ENCODE measurements at places on chromosomes 16 and 17.

GRCh38 chr16:11586378-11586855 lies 302 bp downstream of the LITAF start:
- DNase-seq = no peak

- no peak for DNase-seq
These were observed 219.0 kb downstream of the FTO start for GRCh38 chr16:53922807-53923571.

- no peak for DNase-seq
These were observed 13.4 kb downstream of the ITGAL start for GRCh38 chr16:30485818-30486436.

DNA sequence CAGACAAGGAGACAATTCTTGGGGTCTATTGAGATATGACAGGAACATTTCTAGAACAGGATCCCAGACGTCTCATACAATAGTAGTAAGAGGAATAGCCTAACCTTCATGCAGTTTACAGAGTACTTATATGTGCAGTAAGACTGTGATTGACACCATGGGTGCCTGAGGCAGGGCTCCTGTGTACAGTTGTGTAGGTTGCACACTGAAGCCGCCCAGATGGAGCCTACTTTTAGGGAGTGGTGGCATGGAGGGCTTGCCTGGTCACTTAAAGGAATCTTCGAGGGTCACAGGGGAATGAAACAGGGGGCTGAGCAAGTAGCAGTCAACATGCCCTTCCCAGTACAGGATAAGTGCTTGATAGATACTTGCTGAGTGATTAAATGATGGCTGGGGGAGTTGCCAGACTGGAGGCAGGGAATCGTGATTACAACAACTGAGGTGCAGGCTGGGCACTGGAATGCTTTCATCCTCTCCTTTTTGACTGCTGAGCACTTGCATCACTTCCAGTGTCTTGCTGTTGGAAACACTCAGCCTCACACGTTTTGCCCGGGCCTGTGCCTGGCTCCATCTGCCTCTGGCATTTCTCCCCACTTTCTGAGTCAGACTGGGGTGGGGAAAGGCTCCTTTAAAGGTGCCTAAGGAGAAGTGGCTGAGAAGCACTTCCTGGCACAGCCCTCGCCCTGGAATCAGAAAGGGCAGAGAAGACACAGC lies 71.0 kb downstream of the COPRS start:
- no peak for DNase-seq

DNA sequence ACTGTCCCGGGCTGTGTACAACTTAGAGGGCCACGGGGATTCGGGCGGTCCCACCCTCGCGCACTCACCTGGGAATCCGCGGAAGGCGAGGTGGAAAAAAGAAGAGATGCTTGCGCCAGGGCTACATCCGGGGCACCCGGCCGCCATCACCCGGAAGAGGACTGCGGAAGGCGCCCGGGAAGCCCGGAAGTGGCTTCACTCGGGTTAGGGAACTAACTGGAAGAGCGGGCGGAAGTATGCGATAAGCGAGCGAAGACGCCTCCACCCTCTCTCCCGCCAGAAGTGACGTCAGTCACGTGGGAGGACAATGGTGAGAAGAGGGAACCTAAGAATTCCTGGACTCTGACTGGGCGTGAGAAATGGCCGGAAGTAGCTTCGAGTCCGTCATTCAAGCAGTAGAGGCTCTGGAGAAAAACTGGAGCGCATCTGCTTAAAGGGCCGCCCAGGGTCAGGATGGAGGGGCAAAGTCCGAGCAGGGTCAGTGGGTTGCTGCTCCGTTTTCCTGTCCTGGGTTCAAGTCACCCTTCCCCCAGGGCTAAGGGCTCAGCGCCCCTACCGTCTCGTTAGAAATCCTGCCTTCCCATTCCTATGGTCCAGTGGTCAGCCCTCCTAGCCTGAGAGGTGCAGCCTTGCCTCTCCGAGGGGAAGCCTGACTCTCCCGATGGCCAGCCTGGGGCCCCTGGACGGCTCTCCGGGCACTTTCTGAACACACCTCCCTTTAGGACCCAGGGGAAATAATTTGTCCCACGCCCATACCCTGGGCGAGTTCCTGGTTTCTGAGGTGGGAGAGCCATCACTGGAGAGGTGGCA lies at the start of gene CD2BP2:
Gene CD2BP2, minus strand, starts transcription at position 165 of the 810 bp plus-strand sequence. CDS start 627 bp downstream, outside the sequence.
- DNase-seq = peak; percentile 75

DNA sequence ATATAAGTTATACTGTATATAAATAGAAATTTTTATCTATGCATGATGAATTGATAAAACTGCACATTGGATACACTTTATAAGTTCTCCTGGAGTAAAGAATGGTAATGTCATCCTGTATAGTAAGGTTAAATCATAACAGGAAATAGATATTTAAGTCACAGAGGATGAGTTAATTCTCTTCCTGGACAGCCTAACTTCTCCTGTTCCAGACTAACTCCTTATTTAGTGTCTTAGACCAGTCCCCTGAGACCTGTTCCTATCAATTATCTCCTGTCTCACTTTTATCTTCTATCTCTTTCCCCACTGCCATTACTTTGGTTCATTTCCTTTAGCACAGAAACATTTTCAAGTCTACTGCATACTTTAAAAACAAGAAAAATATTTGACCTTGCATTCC lies 46.5 kb downstream of the SSH2 start:
- no peak for DNase-seq

DNA sequence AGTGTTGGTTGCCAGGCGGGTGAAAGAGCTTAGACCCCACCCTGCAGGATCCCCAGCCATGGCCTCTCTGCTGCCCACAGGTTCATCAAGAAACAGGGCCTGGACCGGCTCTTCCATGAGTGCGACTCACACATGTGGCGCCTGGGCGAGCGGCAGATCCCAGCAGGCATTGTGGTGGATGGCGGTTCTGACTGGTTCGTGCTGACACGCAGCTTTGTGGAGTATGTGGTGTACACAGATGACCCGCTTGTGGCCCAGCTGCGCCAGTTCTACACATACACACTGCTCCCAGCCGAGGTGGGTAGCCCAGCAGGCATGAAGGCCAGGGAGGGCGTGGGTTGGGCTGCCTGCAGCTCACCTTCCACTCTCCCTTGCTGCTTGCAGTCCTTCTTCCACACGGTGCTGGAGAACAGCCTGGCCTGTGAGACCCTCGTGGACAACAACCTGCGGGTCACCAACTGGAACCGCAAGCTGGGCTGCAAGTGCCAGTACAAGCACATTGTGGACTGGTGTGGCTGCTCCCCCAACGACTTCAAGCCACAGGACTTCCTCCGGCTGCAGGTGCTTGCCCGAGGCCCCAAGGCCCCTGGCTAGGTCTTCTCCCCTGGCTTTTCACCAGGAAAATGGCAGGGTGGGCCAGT lies 9.9 kb downstream of the XYLT2 start:
- DNase-seq = no peak

DNA sequence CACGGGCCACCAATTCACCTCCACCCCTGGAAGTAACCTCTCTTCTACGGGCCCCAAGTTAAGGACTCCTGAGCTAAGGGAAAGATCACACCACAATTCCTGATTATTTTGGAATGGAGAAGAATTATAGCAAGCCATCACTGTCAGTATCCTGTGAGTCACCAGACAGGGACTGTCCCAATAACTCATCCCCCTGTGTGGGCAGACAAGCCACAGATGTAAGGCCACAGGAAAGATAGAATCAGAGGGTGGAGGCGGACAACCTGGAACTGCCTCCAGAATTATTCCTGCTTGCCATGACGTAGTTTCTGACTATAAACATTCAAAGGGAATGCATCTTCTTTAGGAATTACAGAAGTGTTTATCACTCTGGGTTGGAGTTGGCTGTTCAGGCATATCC lies 5.8 kb upstream of the MYO1D start:
- no peak for DNase-seq

DNA sequence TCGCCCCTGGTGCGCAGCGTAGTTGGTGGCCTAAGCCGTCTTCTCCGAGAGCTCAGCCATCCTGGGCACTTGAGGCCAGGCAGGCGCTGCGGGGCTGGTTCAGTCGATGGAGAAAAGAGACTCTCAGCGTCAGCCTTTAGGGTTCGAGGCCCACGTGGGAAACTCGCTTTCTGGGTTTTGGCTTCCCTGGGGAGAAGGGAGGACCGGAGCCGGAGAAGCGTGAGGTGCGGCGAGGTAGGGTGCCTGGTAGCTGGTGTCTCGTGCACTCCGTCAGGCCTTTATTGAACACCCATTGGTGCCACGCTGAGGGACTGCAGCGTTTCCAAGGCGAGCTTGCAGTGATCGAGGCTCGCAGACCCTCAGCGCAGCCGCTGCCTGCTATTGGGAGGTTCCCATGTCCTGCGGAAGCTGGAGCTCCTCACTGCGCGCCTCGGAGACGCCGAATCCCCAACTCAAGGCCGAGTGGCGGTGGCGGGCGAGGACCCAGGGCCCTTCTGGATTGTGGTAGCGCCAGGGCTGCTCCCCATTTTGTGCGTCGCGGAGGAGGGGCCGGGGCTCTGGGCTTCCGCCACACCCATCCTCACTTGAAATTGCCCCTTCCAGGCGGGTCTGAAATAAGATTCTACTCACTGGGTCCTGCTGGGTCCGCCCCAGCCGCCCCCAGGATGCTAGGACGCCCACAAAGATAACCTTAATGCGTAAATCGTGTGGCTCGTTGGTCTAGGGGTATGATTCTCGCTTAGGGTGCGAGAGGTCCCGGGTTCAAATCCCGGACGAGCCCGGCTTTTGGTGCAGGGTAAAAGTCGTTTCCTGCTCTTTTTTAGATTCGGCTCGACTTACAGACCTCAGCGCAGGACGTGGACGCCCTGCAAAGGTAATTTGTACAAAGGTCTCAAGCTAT lies 1.2 kb downstream of the OR1F1 start:
- DNase-seq = no peak

GRCh38 chr17:49508866-49509587 lies 13.9 kb downstream of the NGFR start:
- DNase-seq = no peak

DNA sequence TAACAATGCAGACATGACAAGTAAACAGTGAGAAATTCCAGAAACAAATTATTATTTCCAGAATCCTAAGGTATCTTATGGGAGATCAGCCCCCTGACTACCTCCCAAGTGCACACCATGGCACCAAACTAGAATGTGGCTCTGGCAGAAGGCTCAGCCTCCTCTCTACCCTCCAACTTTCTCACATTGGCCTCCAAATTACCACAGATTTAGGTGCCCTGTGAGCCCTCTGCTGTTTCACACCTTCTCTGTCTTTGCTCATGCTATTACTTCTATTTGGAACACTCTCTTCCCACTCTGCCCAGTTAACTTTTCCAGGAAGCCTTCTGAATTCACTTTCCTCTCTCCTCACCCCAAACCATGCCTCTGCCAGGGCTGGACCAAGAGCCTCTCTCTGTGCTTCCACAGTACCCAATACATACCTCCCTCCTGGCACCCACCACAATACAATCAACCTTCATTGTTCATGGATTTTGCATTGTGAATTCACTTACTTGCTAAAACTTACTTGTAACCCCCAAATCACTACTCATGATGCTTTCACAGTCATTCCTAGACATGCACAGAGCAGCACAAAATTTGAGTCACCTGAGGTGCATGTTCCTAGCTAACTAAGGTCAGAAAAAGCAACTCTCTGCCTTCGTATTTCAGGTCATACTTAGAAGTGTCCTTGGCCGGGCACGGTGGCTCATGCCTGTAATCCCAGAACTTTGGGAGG lies 31.4 kb downstream of the SMG6 start:
- DNase-seq = no peak
